Stimulated activated CD4-positive, alpha-beta T cell treated with anti-CD3 and anti-CD28 coated beads, Interleukin-1b, Interleukin-23, amount 100 ng/mL, for 4 hours (primary cell): ENCODE measurements at places on chromosomes 5 and 9.

DNA sequence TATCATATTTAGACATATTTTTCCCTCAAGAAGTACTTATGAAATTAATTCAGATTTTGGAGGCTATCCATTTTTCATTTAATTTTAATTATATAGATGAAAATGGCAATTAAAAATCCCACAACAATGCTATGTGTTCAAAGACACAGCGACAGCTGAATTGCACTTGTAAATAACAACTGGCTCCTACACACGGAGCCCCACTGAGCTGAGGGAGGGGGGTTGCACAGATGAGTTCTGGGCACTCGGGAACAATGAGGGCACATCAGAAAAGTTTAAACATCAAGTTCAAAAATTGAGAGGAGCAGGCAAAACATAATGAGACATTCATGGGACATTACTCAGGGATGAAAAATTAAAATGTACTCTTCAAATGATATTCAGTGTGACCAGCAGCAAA, 104.9 kb downstream of the MARCHF3 start:
- no peak for DNase-seq

GRCh38 chr9:86668488-86668887, 278.8 kb downstream of the GAS1 start:
- DNase-seq, result no peak

DNA sequence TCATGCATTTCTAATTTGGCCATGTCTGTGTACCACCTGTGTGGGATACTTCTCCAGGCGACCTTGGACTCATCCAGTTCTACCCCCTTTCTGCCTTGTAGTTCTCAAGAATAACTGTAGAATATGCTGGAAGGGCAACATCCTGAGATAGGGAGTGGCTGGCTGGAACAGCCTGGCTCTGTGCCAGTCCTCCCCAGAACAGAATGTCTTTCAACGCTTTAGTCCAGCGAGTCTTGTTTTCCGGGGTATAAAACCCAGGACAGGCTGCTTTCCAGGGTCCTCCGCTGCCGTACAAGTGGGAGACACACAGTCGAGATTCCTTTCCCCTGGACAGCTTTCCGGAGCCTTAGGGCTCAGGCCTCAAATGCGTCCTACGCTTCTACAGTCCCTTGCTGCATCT, 45.4 kb upstream of the XPA start:
- no peak for DNase-seq

- DNase-seq, result no peak
These were observed 261.3 kb downstream of the TMEM167A start for GRCh38 chr5:82815871-82816270.

DNA sequence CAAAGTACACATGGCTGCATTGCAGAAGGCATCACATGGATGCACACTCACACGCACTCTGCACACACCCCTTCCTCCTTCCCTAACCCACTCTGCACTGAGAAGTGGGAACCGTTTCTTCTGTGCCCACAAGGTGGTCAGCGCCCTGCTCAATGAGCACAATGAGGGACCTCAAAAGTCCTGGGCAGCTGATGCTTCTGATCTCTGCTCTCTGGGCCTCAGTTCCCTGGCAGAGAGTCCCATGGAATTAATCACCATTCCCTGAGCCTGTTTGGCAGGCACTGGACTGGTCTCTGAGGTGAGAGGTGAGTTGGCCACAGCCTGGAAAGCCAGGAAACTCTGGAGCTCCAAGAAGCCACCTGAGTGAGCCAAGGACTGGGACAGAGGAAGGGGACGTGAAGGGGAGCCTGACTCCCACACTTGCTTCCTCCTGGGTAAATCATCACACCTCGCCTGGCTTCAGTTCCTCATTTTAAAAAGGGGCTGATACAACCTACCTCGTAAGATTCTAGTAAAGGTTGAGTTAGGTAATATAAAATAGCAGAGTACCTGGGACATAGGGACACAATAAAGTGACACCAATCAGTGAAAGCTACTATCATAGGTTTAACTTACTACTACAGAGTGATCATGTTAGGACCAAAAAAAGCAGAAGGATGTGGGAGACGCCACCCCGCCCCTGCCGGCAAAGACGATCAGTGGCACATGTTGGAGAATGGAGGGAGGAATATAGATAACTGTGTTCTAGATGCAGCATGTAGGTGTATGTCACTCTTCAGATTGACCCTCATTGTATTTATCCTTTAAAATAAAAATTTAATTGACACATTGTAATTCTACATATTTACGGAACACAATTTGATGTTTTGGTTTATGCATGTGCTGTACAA, 21.1 kb upstream of the IGFBPL1 start:
- no peak for DNase-seq

DNA sequence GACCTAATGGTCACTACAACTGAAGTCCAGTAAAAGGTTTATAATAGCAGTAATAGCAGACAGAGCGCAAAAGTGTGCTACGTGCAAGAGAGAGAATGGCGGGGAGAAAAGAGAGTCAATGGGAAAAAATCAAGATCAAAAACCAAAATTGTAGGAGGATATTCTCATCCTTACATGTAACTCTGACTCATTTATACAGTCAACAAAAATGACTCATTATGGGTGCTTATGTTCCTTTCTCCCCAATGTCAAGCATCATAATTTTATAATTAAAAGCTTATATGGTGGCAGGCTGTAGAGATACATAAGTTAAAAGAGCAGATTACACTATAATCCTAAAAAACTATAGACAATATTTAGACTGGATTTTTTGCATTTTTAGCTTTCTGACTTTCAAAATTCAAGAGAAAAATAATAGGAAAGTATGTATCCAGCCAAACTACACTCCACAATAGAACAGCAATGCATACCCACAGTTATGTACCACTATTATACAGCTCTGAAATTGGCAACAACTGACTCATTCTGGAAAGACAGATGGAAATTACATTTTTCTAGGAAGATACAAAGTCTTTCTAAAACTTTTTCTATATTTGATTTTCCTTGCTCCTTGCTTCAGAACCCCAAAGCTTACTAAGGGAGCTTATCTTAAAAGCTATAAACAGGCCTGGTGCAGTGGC, 78.4 kb downstream of the PLPP1 start:
- no peak for DNase-seq

DNA sequence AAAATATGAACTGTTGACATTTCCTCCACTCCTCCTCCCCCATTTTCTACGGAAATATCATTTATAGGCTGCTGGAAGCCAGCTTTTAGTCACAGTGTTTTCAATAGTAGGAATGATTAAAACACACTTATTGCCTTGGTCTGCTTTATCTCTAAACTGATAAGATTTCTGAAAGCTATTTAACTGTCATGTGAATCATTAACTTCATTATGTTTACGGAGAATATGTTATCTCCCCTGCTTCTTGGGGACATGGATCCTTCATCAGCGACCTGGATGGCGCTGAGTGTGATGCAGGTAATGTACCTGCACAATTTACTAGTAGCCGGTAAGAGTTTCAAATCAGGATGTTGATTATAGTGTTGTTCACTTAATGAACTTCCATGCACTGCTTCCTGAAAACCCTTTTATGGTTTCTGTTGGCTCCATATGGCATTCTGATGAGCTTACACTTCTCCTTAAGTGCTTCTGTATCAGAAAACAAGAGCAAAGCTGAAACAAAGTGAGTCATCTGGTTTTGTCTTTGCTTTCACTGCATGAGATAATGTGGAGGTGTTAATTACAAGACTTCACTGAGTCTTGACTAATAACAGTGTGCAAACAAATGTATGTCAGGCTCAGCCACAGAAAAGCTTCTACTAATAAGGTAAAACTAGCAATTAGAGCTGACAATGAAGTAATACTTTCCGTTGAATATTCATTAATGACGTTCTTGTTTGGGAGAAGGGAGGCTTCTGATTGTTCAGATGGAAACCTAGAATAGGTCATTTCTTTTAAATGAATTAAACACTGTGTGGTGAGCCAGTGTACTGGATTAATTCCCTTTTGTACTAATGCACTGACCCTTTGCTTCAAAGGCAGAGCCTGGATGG, 162.4 kb upstream of the ZNF608 start:
- DNase-seq, result no peak

- no peak for DNase-seq
These were observed 421.9 kb upstream of the DMAC1 start for GRCh38 chr9:8221462-8221861.

GRCh38 chr9:122318284-122318683, 52.5 kb upstream of the PTGS1 start:
- no peak for DNase-seq

DNA sequence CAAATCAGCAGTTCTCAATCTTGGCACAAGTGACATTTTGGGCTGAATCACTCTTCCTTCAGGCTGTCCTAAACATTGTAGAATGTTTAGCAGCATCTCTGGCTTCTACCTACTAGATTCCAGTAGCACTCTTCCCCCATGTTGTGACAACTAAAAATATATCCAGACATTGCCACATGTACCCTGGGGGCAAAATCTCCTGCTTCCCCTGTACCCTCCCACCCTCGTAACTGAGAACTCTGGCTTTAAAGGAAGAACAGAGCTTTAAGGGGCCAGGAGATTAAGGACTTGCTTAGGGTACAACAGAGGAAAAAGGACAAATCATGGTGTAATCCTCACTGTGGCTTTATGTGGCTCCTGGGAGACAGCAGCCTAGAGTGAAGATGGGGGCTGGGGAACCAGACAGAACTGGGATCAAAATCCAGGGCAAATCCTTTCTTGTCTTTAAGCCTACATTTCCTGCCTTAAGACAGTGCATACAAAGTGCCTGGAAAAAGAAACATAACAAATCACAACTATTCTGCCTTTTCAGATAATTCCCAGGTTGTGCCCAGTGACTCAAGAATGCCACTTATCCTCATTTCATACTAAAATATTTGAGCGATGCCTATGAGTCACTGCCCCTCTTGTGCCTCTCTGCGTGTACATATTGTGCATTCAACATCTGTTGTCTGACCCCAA, 109.3 kb downstream of the DAPK1 start:
- no peak for DNase-seq

GRCh38 chr5:64458948-64459347, 46.9 kb upstream of the RGS7BP start:
- no peak for DNase-seq

DNA sequence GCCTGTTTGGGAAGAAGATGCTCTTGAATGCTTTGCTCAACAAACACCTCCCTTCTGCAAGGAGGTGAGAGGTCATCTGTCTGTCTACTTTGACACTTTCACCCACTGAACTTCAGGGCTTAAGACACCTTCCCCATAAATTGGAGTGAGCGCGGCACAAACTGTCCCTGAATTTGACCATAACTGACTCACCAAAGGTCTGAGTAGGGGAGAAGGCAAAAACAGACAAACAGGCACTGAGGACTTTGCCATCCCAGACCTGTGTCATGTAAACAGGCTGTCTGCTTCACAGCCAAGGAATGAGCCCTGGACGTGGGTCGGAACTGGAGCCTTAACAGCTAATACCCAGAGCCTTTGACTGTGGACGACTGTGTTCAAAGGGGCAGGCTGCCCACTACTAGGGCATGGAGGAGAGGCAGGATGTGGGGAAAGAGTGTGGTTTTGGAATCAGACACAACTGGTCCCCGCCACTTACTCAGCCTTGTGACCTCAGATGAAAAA, 320.9 kb upstream of the KLF4 start:
- DNase-seq, result no peak
